GM23338 (cell line): ENCODE measurements at places on chromosomes 5 and 9.

GRCh38 chr5:119275146-119275545, 80.7 kb upstream of the TNFAIP8 start:
- no peak for DNase-seq

- no peak for DNase-seq
These were observed 59.6 kb downstream of the ARHGAP26 start for GRCh38 chr5:142829801-142830220.

DNA sequence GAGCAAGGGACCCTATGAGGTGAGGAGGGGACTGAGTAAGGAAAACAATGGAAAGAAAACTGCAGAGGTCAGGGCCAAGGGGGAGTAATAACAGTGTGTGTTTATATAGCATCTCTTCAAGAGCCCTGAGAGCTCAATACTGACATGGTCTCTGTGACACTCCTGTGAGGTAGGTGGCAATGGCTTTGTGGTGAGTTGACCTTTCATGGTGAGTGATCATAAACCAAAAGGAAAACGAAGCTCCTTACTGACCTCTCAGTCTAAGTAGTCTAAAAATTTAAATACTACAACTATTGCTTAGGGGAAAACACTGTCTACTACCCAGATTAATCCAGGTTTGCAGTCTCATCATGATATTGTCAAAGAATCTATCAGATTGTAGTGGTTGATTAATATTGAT, 130.9 kb downstream of the SNCAIP start:
- no peak for DNase-seq

DNA sequence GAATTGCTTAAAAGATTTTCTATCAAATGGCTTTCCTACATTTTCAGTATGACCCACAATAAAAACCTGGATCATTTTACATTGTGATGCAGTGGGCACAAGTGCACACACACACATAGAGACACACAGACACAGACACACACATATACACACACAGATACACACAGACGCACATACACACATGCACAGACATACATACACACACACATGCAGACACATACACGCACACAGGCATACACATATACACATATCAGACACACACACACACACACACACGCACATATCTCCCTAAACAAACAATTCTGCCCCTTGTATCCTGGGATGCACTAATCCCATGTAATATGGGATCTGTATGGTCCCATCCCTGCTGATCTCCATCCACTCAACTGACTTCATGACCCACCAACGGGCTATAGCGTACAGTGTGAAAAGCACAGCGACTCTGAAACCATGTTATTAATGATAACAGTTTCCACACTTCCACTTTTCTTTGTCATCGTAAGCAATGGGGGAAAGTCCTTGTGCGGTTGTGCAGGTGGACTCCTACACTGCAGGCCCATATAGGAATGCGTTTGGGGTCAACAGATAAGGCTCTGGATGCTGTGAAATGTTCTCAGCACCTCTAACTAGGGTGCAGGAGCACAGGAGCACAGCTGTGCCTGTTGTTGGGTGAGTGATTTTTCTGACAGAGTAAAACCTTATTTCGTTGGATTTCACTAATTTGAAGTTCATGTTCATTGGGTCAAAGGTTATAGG, 52.7 kb downstream of the DAP start:
- DNase-seq, result no peak

DNA sequence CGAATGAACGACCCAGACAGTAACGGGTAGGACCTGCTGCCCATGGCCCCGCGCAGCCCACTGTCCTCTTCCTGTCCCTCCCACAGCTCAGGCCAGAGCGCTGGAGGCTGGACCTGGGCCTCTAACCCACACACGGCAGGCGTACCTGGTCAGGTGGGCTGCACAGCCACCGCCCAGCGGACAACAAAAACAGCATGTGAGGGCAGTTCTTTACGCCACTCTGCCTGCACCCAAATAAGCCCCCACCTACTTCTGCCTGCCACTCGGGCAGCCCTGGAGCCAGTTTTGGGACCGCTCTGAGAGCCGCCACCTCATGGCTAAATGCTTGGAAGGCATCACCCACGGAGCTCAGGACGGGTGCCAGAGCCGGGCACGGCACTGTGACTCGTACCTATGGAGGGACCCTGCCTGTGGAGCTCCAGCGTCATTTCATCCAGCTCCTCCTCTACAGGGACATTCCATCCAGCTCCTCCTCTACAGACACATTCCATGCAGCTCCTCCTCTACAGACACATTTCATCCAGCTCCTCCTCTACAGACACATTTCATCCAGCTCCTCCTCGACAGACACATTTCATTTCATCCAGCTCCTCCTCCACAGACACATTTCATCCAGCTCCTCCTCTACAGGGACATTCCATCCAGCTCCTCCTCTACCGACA, 18.9 kb downstream of the CLPTM1L start:
- DNase-seq, result no peak
